Activated CD4-positive, CD25-positive, alpha-beta regulatory T cell treated with anti-CD3 and anti-CD28 coated beads, Interleukin-2, amount 50 U/mL, for 72 hours (primary cell): ENCODE measurements at places on chromosomes 1 and 21.

GRCh38 chr1:15966081-15966955 is 9.6 kb downstream of the ZBTB17 start:
- peak; percentile 78 for DNase-seq

- no peak for DNase-seq
Measured at GRCh38 chr21:18369115-18369514, 34.5 kb downstream of the TMPRSS15 start.

DNA sequence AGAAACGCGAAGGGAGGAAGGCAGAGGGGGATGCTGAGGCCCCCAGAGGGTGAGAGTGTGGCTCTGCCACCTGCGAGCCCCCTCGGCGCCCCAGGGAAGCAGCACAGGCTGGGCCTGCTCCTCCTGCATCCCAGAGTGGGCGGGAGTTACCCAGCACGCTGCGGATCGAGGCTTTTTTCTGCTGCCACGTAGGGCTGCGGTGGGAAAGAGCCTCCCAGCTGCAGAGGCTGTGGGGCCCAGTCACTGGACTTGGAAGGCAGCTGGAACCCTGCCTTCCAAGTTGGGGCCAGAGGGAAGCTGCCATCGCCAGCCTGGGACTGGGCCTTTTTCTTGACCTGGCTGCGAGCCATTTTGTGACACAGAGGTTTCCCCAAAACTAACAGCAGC is 2.3 kb upstream of the GRIK3 start:
- DNase-seq = no peak

- no peak for DNase-seq
Measured at GRCh38 chr1:107883562-107883961, 81.4 kb downstream of the VAV3 start.

- DNase-seq = no peak
Measured at GRCh38 chr1:51750218-51750617, 128.3 kb downstream of the NRDC start.

- DNase-seq = no peak
Measured at GRCh38 chr21:25496825-25497482, 110.3 kb downstream of the MRPL39 start.

DNA sequence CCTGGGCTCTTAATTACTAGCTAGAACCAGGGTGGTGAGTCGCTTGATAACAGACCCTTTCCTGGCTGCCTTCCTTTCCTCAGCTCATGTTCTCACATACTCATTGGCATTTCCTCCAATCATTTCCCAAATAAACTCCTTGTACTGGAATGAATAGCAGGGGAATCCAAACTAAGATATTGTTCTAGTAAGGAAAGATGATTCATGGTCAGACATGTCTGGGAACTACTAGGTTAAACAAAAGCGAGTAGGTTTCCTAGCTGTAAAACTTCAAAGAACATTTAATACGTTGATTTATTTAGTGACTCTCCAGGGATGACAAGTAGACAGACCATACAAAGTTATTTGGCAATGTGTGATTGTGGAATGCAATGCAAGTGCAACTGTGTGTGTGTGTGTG is 121.2 kb upstream of the KCNJ6 start:
- DNase-seq = no peak

- DNase-seq = no peak
Measured at GRCh38 chr1:6948416-6948815, 163.2 kb downstream of the CAMTA1 start.

DNA sequence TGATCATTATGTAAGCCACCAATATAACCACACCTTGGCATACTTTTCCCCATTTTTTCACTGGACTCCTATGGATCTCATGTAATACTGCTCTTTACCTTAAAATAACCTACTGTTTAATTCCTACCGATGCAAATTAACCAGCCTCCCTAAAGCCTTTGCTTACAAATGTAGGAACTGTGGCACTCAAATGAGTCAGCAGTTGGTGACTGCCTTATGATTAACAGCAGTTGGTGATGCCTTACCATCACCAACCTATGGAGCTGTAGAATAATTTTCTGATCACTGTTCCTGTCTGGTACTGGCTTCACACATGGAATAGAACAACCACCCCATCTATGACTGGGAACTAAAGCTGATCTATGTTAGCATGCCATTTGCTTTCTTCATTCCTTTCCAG is 7.8 kb upstream of the NUDT17 start:
- DNase-seq = no peak

DNA sequence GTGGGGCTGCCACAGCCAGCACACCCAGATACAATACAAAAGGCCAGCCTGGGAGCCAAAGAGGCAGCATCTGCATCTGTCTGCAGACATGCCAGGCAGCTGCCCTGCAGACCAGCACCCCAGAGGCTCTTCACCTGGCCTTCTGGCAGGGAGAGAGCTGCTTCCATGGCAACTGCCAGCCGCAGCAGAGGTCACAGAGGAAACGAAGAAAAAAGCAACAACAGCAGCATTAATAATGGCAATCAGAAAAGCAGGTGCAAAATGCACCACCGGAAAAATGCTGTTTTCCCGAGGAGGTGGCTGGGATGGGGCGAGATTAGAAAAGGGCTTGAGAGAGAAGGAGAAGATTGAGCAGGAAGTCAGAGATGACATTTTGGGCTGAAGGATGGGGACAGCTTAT is 309.5 kb downstream of the PCP4 start:
- no peak for DNase-seq

GRCh38 chr1:24961334-24961733 is 31.3 kb upstream of the RUNX3 start:
- DNase-seq = no peak

- DNase-seq = no peak
Measured at GRCh38 chr21:34018185-34018584, 55.2 kb upstream of the MRPS6 start.

GRCh38 chr1:41681331-41682098 is 197.0 kb upstream of the EDN2 start:
- no peak for DNase-seq

- no peak for DNase-seq
Measured at GRCh38 chr1:185325413-185325812, 8.4 kb upstream of the IVNS1ABP start.
